T-helper 2 cell (primary cell): ENCODE measurements at places on chromosomes 4 and X.

GRCh38 chr4:110096405-110096804, 102.0 kb downstream of the ELOVL6 start:
- no peak for DNase-seq

DNA sequence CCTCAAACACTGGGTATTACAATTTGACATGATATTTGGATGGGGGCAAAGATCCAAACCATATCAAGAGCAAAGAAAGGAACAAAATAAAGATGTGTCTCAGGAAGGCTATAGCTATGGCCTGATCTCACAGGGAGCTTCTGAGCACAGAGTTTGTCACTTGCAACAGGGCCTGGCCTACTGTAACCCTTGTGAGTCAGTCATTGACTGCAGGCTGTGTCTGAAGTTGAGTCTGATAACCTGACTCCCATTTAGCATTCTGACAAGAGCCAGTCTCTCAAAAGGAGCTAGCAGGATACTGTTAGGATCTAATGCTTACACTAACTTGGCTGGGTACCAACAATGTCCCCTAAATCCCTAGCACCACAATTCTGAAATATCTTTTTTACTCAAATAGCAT, 612.5 kb upstream of the TECRL start:
- no peak for DNase-seq

DNA sequence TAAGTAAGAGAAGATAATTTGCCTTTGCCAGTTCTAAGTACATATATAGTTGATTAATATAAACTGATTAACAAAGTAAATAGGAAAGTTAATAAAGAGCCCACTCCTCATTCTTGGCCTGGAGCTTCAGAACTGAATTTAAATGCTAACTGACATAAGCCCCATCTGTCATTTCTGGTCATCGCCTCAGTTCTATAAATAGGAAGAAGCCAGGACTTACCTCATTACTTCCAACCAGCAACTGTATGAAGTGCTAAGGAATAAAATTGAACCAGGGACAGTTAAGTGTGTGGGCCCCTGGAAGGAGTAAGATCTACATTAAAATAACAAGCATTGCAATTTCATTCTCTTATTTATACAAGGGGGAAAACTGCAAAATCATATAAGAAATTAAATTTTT, 52.0 kb upstream of the PDLIM5 start:
- peak; percentile 17 for DNase-seq

DNA sequence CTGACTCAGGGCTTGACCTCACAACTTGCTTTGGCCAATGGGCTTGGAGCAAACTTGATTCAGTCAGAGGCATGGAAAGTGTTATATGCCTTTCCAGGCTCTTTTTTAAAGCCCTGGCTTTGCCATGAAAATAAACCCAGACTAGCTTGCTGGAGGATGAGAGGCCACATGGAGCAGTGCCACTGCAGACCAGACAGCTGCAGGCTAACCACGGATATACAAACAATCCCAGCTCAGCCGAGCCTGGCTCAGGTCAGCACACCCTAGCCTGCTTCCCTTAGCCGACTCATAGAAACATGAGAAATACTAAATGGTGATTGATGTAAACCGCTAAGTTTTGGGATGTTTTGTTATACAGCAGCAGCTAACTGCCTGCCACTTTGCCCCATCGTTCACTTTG, 345.1 kb downstream of the ARHGAP10 start:
- no peak for DNase-seq

DNA sequence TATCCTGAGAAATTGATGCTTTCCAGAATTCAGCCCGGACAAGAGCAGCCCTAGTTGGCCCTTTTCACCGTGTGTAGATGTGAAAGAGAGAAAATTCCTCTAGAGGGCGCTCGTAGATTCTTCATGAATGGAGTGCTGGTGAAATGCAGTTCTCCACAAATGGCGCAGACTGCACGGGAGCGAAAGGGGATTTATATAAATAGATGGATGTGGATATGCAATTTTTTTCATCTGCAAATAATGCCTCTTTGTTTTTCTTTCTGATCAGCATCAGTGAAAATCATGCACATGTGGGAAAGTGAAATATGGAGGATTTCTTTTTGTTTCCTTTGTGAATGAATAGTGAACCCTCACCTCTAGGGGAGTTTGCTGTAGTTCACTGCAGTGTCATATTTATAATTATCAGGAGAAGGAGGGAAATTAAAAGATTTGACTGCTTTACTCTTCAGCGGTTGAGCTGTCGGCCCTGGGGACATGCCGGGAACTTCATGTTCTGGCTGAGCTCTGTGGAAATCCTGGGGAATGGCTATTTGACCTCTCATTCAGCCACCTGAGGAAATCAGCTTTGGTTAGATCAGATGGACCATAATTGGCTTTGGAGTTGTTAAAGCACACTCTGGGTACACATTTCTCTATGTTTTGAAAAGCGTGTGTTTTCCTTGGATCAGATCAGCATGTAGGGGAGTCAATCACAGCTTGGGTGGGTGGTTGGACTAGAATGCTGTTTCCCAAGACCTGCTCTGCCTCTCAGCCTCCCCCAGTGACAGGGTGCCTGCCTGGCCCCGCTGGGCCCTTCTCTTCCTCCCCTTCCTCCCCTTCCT, 115.0 kb upstream of the SHISA3 start:
- DNase-seq, result no peak

GRCh38 chrX:10513974-10514373, 106.4 kb downstream of the MID1 start:
- no peak for DNase-seq

DNA sequence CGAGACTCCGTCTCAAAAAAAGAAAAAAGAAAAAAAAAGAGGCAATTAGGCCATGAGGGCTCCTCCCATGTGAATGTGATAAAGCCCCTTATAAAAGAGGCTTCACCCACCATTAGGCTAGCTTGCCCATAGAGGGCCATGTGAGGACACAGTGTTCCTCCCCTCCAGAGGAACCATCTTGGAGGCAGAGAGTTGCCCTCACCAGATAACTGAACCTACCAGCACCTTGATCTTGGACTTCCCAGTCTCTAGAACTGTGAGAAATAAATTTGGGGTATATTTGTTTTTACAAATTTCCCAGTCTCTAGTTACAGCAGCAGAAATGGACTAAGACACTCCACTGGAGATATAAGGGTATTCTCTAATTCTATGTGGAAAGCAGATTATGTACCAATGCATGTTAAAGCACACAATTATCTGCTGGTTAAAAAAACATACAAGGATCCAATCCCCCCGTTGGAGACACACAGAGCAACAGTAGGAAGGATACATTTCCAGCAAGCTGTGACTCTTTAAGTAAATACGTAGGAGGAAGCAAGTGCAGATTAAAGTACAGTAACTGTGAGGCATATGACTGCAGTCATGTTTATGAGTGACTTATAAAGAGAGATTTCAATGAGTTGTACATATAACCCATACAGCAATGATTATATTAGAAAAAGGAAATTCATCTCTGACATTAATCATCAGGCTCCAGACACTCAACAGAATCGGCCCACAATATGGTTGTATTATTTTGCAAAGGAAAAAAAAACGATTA, 21.4 kb downstream of the SH3RF1 start:
- no peak for DNase-seq

GRCh38 chrX:100673397-100673953, 29.5 kb downstream of the SRPX2 start:
- no peak for DNase-seq

DNA sequence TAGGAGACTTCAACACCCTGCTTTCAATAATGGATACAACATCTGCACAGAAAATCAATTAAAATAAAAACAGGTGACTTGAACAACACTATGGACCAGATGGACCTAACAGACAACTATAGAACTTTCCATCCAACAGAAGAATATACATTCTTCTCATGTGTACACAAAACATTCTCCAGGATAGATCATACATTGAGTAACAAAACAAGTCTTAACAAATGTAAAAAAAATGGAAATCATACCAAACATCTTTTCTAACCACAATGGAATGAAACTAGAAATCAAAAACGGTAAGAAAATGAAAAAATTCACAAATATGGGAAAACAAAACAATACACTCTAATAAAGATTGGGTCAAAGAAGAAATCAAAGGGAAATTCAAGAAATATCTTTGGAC, 24.7 kb downstream of the CYP2U1 start:
- no peak for DNase-seq

- no peak for DNase-seq
Observed at GRCh38 chr4:184907810-184908209, 82.0 kb upstream of the ACSL1 start.

- DNase-seq, result no peak
Observed at GRCh38 chrX:50858548-50858947, 44.6 kb upstream of the SHROOM4 start.
